Activated naive CD8-positive, alpha-beta T cell treated with anti-CD3 and anti-CD28 coated beads for 36 hours (primary cell): ENCODE measurements at places on chromosomes 3 and 15.

DNA sequence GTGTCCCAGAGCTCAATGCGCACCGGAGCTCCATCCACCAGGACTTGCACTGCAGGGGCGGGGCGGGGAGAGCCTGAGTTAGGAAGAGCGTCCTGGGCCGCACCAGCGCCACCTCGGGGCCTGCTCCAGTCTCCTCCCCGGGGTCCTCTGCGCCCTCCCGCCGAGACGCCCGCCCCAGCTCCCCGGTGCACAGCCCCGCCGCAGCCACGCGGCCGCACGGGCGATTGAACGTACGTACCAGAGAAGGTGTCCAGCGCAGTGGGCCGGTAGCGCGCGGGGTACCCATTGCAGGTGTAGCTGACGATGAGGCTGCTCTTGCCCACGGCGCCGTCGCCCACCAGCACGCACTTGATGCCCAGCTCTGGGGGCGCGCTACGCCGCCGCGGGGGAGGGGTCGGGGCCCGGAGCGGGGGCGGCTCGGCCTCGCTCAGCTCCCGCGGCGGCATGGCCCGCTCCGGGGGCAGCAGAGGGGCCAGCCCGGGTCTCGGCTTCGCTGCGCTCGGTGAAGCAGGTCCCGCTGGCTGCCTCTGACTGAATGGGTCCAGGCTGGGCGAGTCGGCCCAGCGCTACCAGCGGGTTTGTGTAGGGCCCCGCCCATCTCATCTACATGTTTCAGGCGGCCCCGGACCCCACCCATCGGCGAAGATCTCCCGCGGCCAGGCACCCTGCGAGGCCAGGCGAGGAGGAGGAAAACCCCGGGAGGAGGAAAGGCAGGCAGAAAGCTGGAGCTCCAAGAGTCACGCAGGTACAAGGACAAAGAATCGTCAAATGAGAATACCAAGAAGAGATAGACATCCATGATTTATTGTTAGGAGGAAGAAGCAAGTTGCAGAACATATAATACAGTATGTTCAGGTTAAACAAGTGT, at the start of gene RHOV:
TSS of gene RHOV (minus strand) at position 541 of the 868 bp plus-strand sequence. CDS start at position 446, 95 bp downstream.
- DNase-seq = peak; percentile 67
- no peaks in the 10 kb centered on the region for H3K36me3 ChIP-seq
- H3K27me3 ChIP-seq = peaks cover 17% of the 10 kb centered on the region
- peak within 1 kb of the TSS; percentile 84 for H3K4me3 ChIP-seq
- H3K4me1 ChIP-seq = peaks cover 22% of the 10 kb centered on the region

- no peaks in the 10 kb centered on the region for H3K36me3 ChIP-seq
- peaks cover 21% of the 10 kb centered on the region for H3K27me3 ChIP-seq
- H3K27ac ChIP-seq = no peak overlapping the region
- no peak overlapping the region for H3K4me3 ChIP-seq
- DNase-seq = no peak
Measured at GRCh38 chr3:171028779-171029232, 2.3 kb upstream of the SLC2A2 start.

DNA sequence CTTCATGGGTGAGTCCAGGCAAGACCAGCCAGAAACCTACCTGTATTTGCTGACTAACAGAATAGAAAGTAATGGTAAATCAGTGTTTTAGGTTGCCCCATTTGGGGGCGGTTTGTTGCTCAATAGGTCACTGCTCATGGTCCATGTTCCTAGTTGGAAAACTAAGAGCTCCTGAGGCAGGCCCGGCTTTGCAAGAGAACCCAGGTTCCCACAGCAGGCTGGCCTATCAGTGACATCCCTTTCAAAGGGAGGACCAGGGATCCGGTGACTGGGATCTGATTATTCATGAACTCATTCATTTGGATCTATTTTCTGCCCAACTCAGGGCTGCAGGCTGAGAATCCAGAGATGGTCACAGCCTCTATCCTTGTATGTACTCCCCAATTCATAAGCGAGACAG, 163.9 kb downstream of the WNT7A start:
- no peaks in the 10 kb centered on the region for H3K36me3 ChIP-seq
- no peak overlapping the region for H3K27ac ChIP-seq
- no peak for DNase-seq
- peaks cover 3% of the 10 kb centered on the region for H3K27me3 ChIP-seq

- H3K27ac ChIP-seq = no peak overlapping the region
- H3K36me3 ChIP-seq = no peaks in the 10 kb centered on the region
- H3K4me1 ChIP-seq = peaks cover 10% of the 10 kb centered on the region
- no peak overlapping the region for H3K4me3 ChIP-seq
Measured at GRCh38 chr15:51067510-51067909, 27.2 kb downstream of the TNFAIP8L3 start.

GRCh38 chr15:36691579-36692357, 112.3 kb downstream of the CDIN1 start:
- no peaks in the 10 kb centered on the region for H3K27me3 ChIP-seq
- H3K27ac ChIP-seq = no peak overlapping the region
- no peak for DNase-seq
- peaks cover 21% of the 10 kb centered on the region for H3K36me3 ChIP-seq
- H3K4me1 ChIP-seq = peaks cover 3% of the 10 kb centered on the region
- no peak overlapping the region for H3K4me3 ChIP-seq

GRCh38 chr3:129207479-129207878, 23.8 kb upstream of the CNBP start:
- H3K27me3 ChIP-seq = no peaks in the 10 kb centered on the region
- no peak overlapping the region for H3K4me3 ChIP-seq
- DNase-seq = no peak
- no peak overlapping the region for H3K27ac ChIP-seq
- H3K36me3 ChIP-seq = no peaks in the 10 kb centered on the region
- H3K4me1 ChIP-seq = no peaks in the 10 kb centered on the region

GRCh38 chr3:29141197-29141917, 139.5 kb upstream of the RBMS3 start:
- no peak overlapping the region for H3K4me3 ChIP-seq
- no peaks in the 10 kb centered on the region for H3K36me3 ChIP-seq
- H3K4me1 ChIP-seq = peaks cover 4% of the 10 kb centered on the region
- no peak for DNase-seq
- H3K27ac ChIP-seq = no peak overlapping the region

DNA sequence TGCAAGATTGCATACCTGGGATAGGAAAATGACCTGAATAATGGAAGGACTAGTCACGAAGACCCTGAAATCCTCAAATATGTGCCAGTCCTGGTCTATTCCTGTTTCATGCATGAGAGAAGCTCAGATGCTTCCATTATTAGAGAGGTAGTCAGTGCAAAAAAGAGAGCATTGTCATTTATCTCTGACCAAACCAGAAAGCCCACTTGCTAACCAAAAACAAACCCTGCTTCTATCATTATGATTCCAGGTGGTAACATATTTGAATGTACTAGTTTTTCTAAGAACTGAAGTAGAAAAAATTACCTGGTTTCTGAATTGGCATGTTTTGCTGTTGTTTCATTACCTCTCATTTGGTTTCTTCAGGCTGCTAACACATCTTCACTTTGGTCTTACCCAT, 160.8 kb upstream of the MANF start:
- no peaks in the 10 kb centered on the region for H3K4me1 ChIP-seq
- DNase-seq = no peak
- H3K4me3 ChIP-seq = no peak overlapping the region
- H3K27ac ChIP-seq = no peak overlapping the region

GRCh38 chr3:194300382-194300758, 50.8 kb downstream of the CPN2 start:
- H3K4me3 ChIP-seq = no peak overlapping the region
- DNase-seq = no peak
- peaks cover 27% of the 10 kb centered on the region for H3K27me3 ChIP-seq
- H3K4me1 ChIP-seq = peaks cover 7% of the 10 kb centered on the region

GRCh38 chr15:27127815-27128570, 157.0 kb downstream of the GABRG3 start:
- no peaks in the 10 kb centered on the region for H3K27me3 ChIP-seq
- H3K4me3 ChIP-seq = no peak overlapping the region
- H3K27ac ChIP-seq = no peak overlapping the region
- no peaks in the 10 kb centered on the region for H3K4me1 ChIP-seq
- no peaks in the 10 kb centered on the region for H3K36me3 ChIP-seq
- no peak for DNase-seq

DNA sequence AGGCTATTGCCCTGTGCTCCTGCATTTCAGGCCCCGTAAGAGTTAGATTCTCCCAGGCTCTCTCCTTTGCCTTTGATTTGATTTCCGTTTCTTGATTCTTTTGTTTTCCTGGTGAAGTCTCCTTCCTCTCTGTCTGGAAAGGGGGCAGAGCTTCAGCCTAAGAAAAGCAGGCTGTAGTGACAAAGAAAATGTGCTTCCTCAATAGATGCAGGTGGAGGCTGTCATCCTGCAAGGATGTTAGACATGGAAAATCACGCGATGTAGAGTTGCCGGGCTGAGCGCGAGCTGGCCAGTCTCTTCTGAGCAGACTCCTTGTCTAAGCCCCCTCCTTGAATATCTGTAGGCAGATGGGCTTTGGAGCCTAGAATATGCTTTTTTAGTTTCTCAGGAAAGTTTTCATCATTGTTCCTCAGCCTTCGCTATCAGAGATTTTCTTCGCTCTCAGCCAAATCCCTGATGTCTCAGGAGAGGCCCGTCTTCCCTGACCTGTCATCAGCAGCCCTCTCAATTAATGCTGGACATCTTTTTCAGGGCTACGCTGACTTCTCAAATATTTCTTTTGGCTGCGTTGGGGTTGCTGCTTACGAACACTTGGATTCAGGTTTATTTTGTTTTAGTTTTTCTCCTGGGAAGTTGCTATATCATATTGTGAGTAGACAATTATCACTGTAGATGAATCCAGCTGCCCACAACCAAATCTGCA, 163.6 kb downstream of the ITPR1 start:
- no peaks in the 10 kb centered on the region for H3K27me3 ChIP-seq
- DNase-seq = no peak

DNA sequence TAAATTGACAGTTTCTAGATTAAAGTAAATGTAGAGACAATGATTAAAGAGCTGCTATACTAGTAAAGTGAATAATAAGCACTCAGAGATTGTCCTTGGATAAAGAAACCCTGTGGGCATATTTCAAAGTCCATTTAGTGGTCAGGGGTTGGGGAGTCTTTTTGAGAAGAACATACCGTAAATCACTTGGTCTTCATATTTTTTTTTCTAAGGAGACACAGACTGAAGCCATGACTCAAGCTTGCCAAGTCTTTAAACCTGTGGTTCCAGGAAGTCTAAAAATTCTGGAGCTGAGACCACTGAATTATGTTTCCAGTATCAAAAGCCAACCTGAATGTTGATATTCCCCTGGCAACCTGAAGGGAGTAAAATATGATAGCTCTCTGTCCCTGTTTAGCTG, 171.0 kb downstream of the TPRG1 start:
- H3K4me3 ChIP-seq = no peak overlapping the region
- no peak overlapping the region for H3K27ac ChIP-seq
- peaks cover 2% of the 10 kb centered on the region for H3K4me1 ChIP-seq

DNA sequence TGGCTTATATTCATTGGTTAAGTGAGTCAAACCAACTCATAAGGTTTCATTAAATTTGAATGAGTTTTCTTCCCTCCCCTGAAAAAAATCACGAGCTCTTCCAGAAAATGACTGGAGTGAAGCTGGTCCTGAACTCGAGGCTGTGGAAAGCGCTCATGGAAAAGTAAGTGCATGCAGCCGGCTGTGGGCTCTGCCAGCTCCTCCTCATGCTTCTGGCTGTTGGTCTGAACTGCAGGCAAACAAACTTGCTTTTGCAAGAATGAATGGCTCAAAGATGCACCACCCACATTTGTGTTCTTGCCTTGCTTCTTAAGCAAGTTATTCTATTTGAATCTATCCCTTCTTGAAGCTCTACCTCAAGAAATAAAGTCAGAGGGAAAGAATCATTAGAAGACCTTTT, 6.2 kb downstream of the ETV5 start:
- DNase-seq = no peak
- H3K27ac ChIP-seq = no peak overlapping the region
- H3K27me3 ChIP-seq = peaks cover 83% of the 10 kb centered on the region
- no peak overlapping the region for H3K4me3 ChIP-seq
- peaks cover 13% of the 10 kb centered on the region for H3K4me1 ChIP-seq

DNA sequence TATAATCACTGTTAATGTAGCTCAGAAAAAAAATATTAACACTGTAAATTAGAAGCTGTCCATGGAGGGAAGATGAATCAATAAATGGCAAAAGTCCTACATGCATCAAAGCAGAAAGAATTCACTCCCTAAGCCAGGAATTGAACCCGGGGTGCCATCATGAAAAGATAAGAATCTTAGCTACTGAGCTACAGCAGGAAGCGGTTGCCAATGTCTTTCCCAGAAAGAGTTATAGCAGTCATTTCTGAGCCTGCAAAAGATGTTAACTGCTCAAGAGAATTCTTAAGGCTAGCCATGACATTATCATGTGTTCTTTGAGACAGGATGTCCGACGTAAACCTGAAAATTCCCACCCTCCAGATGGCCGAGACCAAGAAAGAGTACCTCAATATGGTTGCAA, 47.4 kb upstream of the MKRN3 start:
- no peaks in the 10 kb centered on the region for H3K4me1 ChIP-seq
- H3K36me3 ChIP-seq = no peaks in the 10 kb centered on the region
- no peak for DNase-seq

- H3K27me3 ChIP-seq = no peaks in the 10 kb centered on the region
- H3K36me3 ChIP-seq = no peaks in the 10 kb centered on the region
- H3K4me3 ChIP-seq = no peak overlapping the region
- H3K4me1 ChIP-seq = no peaks in the 10 kb centered on the region
Measured at GRCh38 chr3:57856675-57857074, 100.6 kb downstream of the SLMAP start.

GRCh38 chr3:3628676-3629328, 170.4 kb upstream of the LRRN1 start:
- no peak overlapping the region for H3K4me3 ChIP-seq
- no peaks in the 10 kb centered on the region for H3K4me1 ChIP-seq
- H3K27me3 ChIP-seq = no peaks in the 10 kb centered on the region
- DNase-seq = no peak
- no peak overlapping the region for H3K27ac ChIP-seq
- H3K36me3 ChIP-seq = no peaks in the 10 kb centered on the region

GRCh38 chr3:115275896-115276295, 128.8 kb upstream of the ZBTB20 start:
- H3K4me1 ChIP-seq = no peaks in the 10 kb centered on the region
- H3K36me3 ChIP-seq = peaks cover 2% of the 10 kb centered on the region
- H3K4me3 ChIP-seq = no peak overlapping the region

DNA sequence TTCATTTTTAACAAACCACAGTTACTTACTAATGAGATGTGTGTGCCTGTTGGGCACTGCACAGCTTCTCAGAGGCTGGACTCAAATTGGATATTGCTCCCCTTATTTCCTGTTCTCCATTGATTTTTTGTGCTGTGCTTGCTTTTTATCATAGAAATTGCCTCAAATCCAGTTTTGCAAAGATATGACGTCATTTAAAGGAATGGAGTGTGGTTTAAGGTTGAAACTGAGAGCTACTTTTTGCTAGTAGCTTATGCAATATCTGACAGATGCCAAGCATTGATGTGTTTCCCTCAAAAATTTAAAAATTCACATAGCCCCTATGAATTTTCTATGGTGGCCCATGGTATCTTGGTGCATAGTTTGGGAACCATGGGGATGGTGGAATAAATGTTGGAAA, 67.7 kb upstream of the ROPN1 start:
- H3K27ac ChIP-seq = no peak overlapping the region
- no peak for DNase-seq
- H3K27me3 ChIP-seq = peaks cover 12% of the 10 kb centered on the region
- H3K4me1 ChIP-seq = no peaks in the 10 kb centered on the region
- no peak overlapping the region for H3K4me3 ChIP-seq
- no peaks in the 10 kb centered on the region for H3K36me3 ChIP-seq
